ENCODE measurements at places on chromosomes 6 and 20.
A peak's percentile ranks its signal among the peaks of the same experiment; 100 is the strongest.

- no peak for DNase-seq
Observed at GRCh38 chr20:22597303-22597702, 12.9 kb upstream of the FOXA2 start.

DNA sequence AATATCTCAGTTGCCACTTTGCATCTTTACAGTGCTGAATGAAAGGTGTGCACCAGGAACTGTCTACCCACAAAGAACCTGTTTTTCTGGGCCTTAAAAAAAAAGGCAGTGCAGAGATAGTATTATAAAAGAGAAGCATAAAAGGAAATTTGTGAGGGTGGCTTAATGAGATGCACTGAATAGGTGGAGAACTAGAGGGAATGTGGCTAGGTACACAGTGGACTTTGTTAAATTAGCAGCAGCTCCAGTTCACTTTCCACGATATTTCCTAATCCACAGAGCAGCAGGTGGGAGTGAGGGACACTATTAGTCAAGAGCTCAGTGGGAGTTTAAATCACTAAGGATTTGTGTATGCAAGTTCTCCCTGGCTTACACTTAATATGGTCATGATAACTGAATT is 38.8 kb downstream of the MAP7 start:
- no peak for DNase-seq

- DNase-seq, result no peak
Observed at GRCh38 chr6:117908246-117909068, 1.4 kb downstream of the SLC35F1 start.

- DNase-seq, result no peak
Observed at GRCh38 chr20:50217207-50217949, 26.7 kb downstream of the CEBPB start.

GRCh38 chr6:25961619-25962148 is 918 bp upstream of the TRIM38 start:
- no peak for DNase-seq

DNA sequence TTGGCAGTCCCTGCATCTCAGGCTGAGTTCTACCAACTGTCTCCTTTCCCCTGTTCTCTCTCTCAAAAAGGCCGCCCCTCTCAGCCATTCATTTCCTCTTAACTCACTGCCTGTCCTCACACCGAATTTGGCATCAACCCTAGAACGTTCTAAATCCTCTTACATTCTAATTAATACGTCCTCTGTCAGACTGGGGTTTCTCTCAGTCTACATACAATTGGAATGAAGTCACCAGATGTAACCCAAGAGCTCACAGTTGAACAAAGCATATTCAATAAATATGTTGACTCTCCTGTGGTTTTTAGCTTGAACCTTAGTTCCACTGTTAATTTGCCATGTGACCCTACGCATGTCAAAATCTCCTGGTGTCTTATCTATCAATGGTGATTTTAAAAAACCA is 269.6 kb downstream of the CLIC5 start:
- DNase-seq, result no peak

- no peak for DNase-seq
Observed at GRCh38 chr6:71277926-71278600, 10.5 kb upstream of the OGFRL1 start.

DNA sequence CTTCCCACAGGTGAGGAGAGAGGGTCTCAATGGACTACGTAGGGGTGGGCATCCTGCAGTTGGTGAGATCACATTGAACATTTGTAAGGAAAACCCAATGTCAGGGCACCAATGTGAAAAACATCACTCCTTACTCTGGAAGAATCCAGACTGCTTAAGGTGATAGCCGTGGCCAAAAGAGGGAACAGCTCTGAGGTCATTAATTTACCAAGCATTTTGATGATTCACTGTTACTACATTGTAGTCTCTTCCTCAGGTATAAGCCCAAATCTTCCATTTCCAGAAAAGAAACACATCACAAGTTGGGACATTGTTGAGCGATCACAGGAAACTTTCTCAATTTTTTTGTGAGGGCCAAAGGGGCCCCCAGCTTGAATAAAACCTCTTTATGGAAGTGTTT is 61.1 kb upstream of the SPTLC3 start:
- no peak for DNase-seq

DNA sequence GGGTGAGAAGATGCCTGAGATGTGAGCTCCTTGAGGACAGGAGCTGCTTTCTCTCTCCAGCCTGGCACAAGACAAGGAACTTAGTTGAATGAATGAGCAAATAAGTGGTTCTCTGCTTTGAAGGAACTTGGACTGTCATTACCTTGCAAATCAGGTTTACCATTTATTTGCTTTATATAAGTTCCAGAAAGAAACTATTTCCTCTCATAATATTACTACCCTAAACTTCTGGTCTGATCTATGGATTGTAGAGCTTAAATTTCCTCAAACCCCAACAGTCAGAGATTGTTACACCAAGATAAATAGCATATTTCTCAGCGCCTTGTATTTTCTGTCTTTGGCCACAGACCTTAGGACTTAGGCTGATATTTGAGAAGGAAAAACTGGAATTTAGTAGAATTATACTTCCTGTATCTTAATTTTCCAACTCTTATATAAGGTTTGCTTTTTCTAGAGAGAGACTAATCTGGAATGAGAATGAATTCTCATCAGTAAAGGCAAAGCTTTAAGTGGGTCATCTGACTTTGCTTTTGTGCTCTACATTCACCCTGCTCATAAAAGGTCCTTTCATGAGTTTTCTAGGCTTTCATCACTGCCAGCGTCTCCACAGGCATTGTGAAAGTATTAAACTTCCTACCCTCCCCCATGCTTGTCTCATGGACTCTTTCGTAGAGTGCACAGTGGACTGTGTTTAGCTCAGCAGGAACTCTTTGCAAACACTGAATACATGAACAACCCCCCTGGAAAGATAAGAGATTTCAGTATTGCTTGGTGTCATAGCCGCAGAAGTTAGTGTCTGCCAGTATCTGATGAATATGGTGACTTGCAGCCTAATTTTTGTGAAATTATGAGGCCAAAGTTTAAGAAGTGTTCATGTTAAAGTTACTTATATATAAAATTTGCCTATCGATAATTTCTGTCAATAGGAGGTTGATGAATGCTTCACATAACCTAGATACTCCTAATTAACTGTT is 74.0 kb downstream of the PTPRA start:
- DNase-seq, result peak; percentile 32

DNA sequence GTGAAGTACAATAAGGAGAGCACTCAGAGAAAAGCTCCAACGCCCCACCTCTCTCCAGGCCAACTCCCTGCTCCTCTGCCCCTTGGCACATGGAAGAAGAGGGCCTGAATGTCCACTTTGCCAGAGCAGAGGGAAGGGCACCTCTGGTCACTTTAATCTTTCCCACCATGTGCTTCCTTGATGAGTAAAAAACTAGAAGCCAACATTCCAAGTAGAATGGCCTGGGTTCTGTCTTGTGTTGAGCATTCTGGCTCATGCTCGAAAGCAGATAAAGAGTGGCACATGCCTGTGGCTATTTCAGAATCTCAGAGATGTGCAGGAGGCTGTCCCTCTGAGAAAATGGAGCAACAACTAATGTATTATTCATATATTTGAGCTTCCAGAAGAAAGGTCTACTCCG is 177.4 kb upstream of the PLN start:
- no peak for DNase-seq

DNA sequence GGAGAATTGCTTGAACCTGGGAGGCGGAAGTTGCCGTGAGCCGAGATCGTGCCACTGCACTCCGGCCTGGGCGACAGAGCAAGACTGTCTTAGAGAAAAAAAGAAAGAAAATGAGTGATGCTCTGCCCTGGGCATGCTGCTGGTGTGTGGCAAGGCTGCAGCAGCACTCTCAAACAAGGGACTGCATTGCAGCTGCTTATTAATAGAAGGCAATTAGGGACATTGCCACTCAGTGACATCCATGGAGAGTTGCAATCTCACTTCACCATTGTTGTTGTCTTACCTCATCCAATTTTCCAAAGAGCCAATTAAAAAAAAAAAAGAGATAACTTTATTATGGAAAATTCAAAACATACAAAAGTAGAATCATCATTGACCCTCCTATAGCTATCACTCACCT is 131.1 kb downstream of the LRRC1 start:
- DNase-seq, result no peak

GRCh38 chr6:13934721-13935120 is 10.0 kb downstream of the RNF182 start:
- no peak for DNase-seq

DNA sequence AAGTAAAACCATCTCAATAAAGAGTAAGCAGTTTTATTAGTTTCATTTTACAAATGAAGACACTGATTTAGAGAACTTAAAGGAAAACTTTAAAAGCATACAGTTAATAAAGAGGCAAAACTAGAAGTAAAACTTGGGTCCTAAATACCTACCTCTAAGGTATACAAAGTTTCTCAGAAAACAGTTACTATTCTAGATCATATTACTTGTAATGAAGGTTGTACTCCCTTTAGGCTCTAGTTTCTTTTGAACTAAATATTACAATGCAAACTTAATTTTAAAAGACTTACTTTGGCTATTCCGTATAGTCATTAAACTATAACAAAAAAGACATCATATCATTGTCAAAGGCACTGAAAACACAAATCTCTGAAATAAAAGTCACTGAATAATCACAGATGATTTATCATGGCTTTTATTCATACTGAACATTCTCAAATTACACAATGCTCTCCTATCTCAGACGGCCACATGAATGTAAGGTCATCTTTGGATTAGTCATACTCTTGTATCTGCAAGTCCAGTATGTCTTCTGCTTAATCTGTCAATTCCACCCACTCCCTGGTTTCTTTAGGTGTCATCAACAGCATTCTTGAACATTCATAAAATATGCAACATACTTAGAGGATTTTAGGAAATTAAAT is 361.6 kb upstream of the RUNX2 start:
- no peak for DNase-seq

DNA sequence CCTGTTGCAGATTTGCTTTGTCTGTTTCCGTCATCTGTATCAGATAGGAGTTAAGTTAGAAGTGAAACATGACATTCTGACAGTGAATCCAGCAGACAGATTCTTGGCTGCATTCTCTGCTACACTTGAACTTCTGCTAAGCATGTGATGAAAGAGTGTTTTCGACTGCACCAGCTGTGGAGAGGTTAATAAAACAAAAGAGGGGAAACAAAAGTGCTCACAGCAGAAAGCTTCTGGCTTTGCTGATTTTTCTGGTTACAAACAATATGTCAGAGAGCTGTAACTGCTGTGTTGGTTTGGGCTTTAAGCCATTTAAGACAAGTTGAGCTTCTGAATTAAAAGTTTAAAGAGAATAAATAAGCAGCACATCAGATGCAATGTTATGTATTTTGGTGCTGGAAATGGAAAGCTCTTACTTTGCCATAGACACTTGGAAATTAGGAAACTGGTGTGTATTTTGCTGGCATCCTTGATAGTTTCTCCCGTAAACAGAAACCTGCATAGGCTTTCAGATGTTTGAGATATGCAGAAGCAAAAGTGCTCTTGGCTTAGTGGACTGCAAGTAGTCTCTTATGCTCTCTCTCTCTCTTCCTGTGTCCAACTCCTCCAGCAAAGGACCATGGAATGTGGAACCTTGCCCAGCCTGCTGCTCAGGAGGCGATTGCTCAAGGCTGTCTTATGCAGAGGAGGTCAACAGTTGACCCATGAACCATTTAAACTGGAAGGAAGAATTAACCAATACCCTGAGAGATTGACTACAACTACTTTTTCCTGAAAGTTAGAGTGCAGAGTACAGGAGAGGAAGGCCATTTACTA is 104.9 kb downstream of the RPS12 start:
- no peak for DNase-seq

DNA sequence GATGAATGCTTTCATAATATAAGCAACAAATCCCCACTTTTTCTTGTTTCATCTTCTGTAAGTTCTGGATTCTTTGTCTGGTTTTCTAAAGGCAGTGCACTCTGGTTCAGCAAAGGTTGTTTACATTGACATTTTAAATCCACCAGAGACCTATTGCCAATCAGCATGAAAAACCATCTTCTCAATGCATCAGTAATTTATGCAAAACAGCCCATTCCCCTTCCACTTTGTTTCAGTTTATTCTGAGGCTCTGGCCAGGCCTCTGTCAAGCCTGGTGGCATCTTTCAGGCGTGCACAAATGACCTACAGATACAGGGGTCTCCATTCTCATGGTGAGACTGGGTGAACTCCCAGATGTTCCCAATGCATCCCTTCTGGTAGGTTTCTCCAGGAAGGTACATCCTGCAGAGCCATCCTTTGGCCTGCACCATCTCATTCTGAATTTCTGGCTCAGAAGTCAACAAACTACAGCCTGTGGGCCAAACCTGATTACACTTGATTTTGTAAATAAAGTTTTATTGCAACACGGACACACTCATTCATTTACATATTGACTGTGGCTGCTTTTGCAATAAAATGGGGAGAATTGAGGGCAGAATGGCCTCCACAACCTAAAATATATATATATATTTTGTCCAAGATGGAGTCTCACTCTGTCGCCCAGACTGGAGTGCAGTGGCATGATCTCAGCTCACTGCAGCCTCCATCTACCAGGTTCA is 405.4 kb downstream of the PREX1 start:
- no peak for DNase-seq

- no peak for DNase-seq
Observed at GRCh38 chr6:20213271-20213798, 1.1 kb upstream of the MBOAT1 start.

DNA sequence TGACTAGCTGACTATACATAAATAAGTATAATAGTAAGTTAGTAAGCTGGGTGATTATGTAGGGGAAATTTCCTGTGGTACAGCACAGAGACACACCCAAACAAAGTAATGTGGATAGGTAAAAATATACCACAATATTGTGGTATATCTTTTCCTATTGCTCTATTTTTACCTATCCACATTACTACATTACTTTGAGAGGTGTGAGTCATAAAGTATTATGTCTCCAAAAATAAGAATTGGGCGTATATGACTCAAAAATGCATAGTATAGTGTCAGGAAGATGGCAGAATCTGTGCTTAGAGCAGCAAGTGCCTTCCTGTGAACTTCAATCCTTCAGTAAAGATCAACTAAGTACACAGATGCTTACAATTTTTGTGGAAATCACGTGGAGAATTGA is 2.7 kb upstream of the SIRPG start:
- no peak for DNase-seq

GRCh38 chr20:63112491-63113219 is 103.3 kb downstream of the YTHDF1 start:
- no peak for DNase-seq

GRCh38 chr20:63123331-63123741 is 92.6 kb downstream of the YTHDF1 start:
- DNase-seq, result no peak

DNA sequence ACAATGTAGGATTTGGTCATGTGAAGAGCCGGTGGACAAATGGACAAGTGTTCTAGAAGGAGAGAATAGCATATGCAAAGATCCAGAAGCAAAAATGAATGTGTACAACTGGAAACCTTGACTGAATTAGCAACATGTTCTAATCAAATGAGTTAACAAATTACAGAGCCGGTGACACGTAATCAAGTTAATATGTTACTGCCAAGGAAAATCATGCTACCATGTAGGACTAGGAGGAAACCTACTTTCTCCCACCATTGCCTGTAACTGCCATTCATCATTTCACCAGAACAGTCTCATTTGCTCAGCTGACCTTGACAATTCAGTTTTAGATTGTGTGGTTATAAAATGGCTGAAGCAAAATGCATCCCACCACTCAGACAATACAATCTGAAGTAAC is 179.4 kb downstream of the KIF16B start:
- DNase-seq, result no peak

- no peak for DNase-seq
Observed at GRCh38 chr6:4624726-4625125, 151.5 kb upstream of the CDYL start.

- no peak for DNase-seq
Observed at GRCh38 chr6:157513004-157513603, 132.1 kb downstream of the ZDHHC14 start.

Measured in NCI-H1417 treated with DMSO at 0.1 percent for 48 hours (cell line).